NCI-H2029 treated with DMSO at 0.1 percent for 48 hours (cell line): ENCODE measurements at places on chromosomes 7 and 10.

DNA sequence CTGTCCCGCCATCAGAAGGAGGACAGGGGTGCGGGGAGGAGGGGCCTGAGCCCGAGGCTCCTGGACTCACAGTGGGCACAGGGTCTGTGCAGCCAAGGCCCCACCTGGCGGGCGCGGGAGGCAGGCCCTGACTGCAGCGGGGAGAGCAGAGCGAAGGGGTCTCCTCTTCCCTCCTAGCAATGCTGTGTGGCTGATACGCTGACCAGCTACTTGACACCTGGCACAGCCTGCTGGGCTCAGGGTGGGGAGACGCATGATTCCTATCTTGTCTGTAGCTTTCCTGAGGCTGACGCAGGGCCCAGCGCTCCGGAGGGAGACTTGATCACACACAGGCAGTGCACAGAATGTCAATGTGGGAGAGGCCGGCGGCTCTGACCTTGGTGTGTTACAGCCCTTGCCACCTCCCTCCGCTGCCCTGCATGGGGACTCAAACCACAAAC is 174.9 kb downstream of the ELFN1 start:
- no peak for DNase-seq

DNA sequence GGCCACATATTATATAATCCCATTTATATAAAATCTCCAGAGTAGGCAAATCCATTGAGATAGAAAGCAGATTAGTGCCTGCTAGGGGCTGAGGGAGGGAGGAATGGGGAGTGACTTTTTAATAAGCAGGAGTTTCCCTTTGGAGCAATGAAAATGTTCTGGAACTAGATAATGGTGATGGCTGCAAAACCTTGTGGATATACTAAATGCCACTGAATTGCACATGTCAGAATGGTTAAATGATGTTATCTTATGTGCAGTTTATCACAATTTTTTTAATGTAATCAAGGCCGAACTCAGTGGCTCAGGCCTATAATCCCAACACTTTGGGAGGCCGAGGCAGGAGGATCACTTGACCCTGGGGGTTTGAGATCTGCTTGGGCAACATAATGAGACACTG is 145.5 kb upstream of the AUTS2 start:
- DNase-seq: no peak

DNA sequence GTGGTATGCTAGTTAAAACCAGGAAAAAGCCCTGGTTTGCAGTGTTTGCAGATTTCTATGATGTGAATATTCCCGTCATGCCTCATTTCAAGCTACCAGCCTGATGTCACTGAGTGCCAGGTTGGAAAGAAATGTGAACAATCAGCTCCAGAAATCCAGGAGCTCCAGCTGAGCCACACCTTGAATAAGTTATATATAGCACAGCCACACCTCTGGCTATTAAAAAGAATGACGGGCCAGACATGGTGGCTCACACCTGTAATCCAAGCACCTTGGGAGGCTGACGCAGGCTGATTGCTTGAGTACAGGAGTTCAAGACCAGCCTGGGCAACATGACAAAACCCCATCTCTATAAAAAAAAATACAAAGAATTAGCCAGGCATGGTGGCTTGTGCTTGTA is 18.7 kb upstream of the SLF2 start:
- no peak for DNase-seq

GRCh38 chr7:43363035-43363791 is 219.7 kb upstream of the STK17A start:
- no peak for DNase-seq

- no peak for DNase-seq
Measured at GRCh38 chr7:132345543-132346129, 230.6 kb downstream of the PLXNA4 start.

DNA sequence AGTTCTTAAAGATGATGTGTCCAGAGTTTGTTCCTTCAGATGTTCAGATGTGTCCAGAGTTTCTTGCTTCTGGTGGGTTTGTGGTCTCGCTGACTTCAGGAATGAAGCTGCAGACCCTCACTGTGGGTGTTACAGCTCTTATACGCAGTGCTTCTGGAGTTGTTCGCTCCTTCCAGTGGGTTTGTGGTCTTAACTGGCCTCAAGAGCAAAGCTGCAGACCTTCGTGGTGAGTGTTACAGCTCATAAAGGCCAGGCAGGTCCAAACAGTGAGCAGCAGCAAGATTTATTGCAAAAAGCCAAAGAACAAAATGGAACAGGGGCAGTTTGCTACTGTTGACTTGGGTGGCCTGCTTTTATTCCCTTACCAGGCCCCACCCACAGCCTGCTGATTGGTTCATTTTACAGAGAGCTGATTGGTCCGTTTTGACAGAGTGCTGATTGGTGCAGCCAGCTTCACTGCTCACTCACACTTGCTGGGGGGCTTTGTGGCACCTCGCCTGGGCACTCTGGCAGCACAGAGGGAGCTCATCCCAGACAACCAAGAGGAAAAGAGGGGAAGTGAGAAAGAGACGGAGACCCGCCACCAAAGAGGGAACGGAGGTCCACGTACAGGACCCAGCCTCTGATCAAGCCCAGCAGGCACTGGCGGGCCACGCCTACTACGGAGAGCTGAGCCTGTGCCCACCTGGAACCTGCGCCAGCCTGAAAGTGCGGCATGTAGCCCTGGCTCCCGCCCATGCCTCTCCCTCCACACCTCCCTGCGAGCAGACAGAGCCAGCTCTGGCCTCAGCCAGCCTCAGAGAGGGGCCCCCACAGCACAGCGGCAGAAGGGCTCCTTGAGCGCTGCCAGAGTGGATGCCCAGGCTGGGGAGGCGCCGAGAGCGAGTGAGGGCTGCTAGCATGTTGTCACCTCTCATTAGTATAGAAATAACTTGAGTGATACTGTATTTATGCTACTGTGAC is 55.8 kb upstream of the SEMA3C start:
- DNase-seq: no peak

DNA sequence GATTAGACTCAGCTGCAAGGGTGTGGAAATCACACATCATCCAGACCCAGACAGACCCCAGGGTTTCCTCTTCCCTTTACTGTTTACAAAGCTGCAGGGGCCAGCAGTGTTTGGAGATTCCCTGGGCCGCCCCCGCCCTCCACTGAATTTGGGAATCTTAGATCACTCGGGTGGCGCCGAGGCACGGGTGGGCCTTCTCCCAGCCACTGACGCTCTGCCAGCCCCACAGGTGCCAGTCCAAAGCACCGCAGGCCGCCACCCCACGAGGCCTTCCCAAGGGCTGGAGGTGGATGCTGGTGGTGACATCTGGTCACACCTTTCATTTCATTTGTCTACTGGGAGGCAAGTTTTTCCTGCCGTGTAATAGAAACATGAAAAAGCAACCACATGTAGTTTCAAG is 439.4 kb upstream of the FOXK1 start:
- no peak for DNase-seq

- DNase-seq: no peak
Measured at GRCh38 chr7:150975536-150976319, 2.4 kb downstream of the KCNH2 start.

GRCh38 chr10:99530108-99531025 is 2.4 kb upstream of the NKX2-3 start:
- no peak for DNase-seq

- no peak for DNase-seq
Measured at GRCh38 chr7:142835487-142835886, 19.4 kb upstream of the EPHB6 start.

DNA sequence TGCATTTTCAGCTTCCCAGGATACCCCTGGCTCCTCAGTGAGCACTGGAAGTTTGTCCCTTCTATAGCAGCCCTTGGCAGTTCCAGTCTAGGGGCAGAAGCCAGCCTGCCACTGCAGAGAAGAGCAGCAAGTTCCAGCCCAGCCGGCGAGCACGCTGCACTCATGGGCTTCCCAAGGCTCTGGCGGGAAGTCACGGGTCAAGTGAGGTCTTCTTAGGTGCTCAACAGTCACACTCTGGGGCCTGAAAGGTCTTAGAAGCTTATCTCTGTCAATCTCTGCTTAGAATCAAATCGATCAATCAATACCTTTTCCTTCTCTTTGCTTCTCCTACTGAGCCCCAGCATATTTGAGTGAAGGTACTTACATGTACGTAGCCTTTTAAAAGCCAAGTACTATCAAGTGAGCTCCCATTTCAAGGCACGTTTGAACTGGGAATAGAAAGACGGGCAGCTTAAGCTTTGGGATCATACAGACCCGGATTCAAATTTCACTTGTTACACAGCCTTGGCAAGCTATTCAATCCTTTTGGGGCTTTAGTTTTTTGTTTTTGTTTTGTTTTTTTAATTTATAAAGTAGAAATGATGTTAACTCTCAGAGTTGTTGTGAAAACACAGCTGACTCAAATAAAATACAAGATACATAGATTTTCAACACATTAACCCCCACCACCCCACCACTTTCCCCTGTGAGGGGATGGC is 152.6 kb upstream of the KLF14 start:
- DNase-seq: no peak

GRCh38 chr10:17043586-17043985 is 86.0 kb downstream of the CUBN start:
- no peak for DNase-seq

GRCh38 chr10:97822261-97822687 is 27.4 kb upstream of the GOLGA7B start:
- DNase-seq: no peak

GRCh38 chr7:100726996-100727761 is 6.2 kb upstream of the ZAN start:
- no peak for DNase-seq

DNA sequence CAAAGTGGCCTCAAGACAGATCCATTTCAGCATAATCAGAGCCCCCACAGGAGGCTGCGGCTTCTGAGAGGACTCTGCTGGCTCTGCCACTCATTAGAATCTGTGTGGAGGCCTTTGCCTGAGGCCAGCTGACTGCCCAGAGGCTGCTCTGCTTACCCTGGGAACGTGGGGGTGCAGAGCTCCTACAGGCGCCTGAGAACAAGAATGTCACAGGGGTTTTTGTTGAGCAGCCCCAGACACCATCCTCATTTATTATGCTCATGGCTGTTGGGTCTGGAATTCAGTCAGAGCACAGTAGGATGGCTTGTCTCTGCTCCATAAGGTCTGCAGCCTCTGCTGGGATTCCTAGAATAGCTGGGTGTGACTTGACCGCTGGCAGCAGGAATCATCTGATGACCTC is 101.8 kb upstream of the GDF10 start:
- DNase-seq: no peak

DNA sequence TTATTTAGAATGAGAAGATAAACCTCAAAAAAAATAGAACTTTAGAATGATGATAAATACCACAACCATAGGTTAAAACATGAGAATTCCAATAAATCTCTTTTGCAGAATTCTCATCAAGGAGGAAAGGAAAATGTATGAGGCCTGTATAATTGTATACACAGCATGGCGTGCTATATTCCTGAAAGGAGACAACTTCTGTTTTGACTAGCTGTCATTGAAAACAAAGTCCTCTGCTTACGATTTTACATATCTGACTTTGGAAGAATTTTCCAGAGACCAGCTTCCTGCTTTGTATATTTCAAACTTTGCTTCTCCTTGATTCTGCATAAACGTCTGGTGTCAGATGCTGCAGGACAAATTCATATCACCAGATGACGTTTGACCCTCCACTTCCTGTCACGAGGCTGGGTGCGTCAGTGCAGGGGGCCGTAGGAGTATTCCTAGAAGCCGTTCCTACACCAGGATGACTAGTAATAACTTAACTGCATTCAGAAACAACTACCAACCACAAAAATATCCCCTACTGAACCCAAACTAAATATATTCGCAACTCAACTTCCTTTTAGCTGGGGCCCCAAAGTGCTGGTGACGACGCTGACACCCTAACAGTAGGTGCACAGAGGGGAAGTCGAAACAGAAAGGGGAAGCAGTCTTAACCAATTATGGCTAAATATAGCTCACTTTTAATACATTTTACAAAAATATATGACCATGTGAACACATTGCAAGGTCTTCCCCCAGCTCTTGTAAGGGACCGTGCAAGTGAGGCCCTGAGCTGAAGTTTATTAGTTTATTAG is 178.6 kb upstream of the INHBA start:
- no peak for DNase-seq

DNA sequence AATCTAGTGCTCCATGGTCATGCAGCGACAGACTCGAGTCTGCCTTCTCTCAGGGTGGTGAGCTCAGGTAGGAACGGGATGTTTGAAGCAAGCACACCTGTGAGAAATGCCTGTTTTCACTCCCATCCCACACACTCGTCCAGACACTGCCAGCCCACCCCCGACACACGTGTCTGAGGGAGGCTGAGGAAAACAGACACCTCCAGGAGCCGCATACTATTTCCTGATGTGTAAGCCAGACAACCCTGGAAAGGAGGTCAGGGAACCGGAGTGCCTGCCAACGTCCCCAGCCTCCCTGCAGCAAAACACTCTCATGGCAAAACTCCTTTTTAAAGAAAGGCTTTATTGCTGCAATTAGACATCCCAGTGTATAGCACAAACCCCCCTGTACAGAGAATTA is 80.2 kb downstream of the ALOX5 start:
- DNase-seq: no peak

DNA sequence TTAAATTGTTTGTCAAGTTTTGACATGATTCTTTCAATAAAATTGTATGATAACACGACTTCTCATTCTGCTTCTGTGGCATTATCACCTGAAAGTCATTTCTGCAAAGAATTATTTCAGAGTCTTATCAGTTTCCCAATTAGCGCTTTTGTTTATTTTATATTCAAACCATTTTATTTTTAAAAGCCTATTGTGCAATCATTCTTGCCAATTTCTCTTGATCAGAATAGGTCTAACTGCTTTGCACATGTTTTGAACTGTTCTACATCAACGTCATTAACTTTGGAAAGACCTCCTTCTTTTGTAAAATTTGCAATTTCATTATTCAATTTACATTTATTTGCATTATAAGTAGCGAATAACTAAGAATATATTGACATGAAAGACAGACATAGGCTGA is 758.1 kb downstream of the CNTNAP2 start:
- no peak for DNase-seq

DNA sequence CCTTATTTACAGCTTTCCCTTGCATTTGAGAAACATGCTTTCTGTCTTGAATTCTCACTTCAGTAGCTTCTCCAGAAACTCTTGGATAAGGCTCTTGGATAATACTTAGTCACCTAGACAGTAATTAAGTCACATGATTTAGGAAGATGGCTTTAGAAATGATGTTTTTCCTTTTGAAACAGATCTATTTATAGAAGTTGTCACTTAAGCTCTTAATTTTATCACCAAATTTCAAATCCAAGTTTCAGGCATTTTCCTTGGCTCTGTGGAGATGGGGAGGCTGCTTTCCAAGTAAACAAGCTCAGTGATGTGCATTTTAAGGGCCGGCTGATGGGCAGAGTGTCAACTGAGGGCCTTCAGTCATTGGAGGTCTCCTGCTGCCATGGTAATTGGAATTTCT is 130.3 kb downstream of the SRI start:
- no peak for DNase-seq

DNA sequence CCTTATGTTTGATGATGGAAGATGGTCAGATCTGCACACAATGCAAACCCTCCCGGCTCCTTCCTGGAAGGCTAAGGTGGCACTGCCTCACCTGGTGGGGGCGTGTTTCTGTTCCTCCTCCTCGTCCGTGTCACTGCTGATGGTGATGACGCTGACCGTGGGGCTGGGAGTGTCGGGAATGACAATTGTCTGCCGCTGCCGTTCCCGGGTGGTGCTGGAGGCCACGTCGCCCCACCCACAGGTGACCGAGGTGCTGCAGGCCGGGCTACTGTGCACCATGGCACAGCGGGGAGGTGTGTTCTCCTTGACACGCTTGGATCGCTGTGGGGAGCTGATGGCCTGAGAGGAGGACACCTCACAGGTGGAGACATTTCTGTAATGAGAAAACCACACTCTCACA is 73.1 kb downstream of the CLEC2L start:
- no peak for DNase-seq

- no peak for DNase-seq
Measured at GRCh38 chr7:4607311-4607729, 74.8 kb upstream of the FOXK1 start.
